Activated effector memory CD4-positive, alpha-beta T cell treated with anti-CD3 and anti-CD28 coated beads, Interleukin-2, amount 50 U/mL, for 16 hours (primary cell): ENCODE measurements at places on chromosomes 13 and 19.

- DNase-seq: peak; percentile 95
Measured at GRCh38 chr19:57947419-57948134, at the start of gene ZNF256. Gene ZNF256 (minus strand): TSS chr19:57947706. CDS start chr19:57947474, 232 bp downstream.

GRCh38 chr13:99288089-99288488, 19.1 kb downstream of the GPR183 start:
- DNase-seq: peak; percentile 74

DNA sequence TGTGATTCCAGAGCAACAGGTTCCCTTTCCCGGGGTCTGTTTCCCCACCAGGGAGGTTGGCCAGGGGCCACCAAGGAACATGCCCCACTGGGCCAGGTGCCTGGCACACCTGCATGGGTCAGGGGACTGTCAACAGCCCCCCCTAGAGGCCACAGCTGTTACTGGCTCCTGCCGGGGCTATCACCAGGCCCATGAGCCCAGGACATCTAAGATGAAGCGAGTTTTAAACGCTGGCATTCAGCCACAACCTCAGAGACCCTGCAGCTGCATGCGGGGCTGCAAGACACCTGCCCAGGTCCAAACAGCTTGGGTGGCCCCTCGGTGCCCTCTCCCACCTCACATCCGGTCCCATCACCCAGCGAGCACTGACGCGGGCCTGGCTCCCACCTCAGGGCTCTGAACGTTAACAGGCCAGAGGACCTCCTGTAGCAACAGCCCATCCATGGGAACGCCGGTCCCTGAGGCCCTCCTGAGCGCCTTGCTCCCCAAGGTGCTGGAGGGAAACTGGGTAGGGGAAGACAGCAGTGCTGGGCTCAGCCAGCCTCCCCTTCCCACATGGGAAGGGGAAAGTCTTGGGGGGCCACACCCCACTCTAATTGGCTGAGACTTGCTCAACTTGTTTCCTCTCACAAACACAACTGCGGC, 12.0 kb downstream of the KHSRP start:
- DNase-seq: peak; percentile 81

GRCh38 chr13:44273216-44273615, 100.4 kb upstream of the SERP2 start:
- DNase-seq: no peak

DNA sequence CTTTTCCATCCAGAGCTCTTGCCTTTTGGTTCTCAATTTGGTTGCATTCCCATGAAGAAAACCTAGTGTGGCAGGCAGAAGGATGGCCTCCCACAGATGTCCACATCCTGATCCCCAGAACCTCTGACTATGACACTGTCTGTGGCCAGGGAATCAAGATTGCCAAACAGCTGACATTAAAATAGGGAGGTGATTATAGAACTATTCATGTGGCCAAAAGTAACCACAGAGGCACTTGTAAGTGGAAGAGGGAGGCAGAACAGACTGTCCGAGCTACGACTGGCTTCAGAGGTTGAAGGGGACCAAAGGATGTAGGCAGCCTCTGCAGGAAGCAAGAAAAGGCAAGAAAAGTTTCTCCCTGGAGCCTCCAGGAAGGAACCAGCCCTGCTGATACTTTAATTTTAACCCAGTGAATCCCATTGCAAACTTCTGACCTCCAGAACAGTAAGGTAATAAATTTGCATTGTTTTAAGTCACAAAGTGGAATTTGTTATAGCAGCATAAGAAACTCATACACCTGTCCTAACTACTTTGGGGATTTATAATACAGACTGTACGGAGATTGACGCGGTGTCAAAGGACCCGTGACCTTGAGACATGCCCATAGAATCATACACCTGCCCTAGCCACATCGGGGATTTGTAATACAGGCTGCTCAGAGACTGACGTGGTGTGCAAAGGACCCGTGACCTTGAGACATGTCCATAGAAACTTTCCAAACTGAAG, 106.5 kb downstream of the ATP11A start:
- DNase-seq: no peak

DNA sequence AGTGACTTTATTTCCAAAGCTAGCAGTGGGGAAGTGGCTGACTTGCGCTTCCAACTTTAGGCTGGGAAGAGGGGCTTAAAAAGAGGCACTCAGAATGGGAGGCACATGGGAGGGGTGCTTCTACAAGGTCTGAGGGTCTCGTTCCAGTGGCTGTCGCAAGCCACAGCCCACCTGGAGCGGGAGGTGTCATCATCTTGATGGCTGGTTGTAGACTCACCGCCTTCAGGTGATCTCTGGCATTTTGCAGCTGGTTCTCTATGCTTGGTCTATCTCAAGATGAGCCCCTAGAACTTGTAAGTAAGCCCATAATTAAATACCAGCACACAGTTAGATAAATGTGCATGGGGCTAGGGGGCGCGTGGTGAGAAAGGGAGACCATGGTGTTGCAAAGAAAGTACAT, 9.2 kb downstream of the TEX29 start:
- no peak for DNase-seq

DNA sequence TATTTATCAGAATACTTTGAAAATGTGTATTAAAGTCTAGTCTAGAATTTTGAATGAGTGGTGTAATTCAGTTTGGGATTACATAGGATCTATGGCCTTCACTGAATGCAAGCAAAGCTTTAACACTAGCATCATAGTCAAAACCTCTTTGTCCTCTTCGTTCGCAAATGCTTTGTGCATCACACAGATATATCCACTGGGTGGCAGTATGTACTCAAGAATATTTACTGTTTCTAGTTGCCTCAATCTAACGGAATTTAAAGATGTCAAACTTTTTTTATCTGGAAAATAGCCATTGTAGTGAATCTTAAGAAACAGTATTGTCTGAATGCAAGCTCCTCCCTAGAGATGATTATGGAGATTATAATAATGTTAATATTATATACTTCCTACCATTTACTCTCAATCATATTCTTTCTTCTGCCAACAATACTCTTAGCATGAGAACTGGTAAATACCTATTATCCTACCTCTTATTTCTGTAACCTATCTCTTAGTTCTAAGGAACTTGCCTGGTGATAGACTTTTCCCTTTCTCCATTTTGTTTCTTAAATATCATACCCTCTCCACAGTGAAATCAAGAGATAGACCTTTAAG, 25.8 kb downstream of the LACC1 start:
- DNase-seq: no peak

DNA sequence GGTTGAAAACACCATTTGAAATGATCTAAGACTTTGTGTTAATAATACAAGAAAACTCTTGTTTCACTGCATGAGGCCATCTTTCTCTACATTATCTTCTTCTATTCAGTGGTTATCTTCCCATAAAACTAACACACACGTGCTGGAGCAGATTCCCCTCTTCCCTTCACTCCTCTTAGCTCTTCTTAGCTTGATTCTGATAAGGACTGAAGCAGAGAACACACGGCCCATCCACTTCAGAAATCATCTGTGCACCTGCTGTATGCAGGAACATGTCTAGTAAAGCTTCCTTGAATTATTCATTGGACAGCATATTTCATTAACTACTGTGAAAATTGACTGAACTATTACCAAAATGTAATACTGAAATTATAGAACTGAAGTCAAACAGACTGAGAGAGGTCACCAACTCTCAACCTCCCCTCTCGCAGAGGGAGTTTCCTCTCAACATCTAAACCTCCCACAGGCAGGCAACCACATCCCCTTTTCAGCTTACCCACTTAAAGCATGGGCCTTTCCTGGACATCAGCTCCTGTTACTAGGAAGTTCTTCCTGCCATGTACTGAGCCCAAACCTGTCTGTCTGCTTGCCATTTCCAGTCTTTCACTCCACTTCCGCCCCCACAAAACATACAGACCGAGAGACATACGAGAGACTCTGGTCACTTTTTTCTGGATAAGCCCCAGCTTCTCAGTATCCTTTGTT, 113.9 kb downstream of the CRYL1 start:
- peak; percentile 77 for DNase-seq

- no peak for DNase-seq
Measured at GRCh38 chr13:67139551-67139950, 90.6 kb downstream of the PCDH9 start.
